ENCODE measurements at places on chromosomes 7 and 10.

DNA sequence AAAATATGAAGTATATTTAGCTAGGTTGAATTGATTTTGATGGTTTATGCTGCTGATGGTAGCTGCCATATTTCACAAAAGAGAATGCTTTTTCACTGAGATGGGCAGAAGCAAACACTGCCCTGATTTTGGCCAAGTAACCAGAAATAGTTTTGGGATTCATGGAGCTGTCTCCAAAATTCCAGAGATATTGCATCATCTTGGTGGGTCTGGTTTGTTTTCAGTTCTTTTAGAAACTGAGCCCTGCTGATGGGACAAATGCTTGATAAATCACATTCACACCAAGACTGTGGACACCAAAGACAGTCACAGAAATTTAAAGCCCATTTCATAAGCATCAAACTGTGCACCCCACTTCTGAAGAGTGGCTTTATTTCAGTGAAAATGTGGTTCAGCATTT lies 140.5 kb downstream of the BICC1 start:
- no peak for DNase-seq

DNA sequence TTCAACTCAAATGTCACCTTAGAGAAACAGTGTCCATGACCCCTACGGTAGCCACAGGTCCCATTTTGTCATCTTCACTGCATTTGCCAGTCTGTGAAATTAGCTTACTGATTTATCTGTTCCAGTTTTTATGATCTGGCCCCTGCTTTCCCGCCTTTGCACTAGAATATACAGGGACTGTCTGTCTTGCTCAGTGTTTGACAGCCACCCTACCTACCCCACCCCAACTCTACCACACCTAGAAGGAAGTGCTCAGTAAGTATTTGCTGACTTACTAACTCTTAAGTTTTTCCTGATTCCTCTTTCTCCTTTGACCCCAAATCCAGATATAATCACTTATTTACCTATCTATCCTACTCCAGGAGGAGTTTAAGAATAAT lies 49.5 kb downstream of the CREB3L2 start:
- DNase-seq = no peak

DNA sequence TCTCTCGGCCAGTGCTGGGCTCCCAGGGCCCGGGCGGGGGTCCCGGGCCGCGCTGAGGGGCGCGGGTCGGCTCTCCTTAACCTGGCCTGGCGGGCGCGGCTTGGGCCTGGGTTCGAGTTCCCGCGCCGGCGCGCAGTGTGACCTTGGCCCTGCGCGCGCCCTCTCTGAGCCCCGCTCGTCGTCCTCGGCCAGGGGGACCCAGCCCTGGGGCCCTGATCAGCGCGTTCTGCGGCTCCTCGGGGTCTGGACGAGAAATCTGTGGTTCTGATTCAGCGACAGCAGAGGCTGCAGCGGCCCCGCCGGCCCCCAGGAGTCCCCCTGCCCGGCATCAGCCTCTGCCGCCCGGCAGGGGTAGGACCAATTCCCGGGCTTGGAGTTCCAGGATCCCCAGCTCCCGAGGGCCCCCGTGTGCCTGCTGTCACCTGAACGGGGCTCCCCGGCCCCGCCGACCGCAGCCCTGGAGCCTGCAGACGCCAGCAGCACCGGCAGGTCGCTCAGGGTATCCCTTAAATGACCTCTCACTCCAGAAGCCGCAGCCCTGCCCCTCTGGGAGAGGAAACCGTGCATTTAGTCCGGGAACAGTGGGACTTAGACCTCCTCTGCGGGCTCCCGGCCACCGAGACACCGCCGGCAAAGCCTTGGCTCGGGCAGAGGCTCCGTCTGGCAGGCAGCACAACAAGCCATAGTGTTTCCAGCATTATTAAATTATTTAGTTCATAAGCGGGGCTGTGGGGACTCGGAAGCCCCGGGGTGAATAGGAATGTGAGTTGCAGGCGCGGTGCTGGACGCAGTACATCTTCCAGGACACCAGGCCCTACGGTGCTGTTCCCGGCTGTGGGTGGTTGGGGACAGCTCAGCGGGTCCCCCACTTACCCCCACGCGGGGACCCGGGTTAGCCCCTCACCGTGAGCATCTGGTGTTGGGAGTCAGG lies 572 bp downstream of the CHST12 start:
- DNase-seq = no peak

DNA sequence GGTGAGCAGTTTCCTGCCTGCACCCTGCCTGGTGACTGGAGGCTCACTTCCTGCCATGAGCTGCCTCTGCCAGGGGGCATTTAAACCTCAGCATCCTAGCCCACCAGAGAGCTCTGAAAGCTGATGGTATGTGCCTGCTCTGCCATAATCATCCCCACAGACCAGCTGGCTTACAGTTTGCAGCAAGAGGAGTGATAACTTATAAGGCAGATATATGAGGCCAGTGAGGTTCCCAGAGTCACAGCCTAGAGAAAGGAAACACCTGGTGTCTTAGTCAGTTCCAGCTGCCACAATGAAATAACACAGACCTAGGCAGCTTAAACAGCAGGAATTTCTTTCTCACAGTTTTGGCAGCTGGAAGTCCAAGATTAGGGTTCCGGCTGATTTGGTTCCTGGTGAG lies 232.0 kb downstream of the PAXIP1 start:
- no peak for DNase-seq

- DNase-seq = no peak
Measured at GRCh38 chr7:84085147-84085546, 109.4 kb downstream of the SEMA3A start.

DNA sequence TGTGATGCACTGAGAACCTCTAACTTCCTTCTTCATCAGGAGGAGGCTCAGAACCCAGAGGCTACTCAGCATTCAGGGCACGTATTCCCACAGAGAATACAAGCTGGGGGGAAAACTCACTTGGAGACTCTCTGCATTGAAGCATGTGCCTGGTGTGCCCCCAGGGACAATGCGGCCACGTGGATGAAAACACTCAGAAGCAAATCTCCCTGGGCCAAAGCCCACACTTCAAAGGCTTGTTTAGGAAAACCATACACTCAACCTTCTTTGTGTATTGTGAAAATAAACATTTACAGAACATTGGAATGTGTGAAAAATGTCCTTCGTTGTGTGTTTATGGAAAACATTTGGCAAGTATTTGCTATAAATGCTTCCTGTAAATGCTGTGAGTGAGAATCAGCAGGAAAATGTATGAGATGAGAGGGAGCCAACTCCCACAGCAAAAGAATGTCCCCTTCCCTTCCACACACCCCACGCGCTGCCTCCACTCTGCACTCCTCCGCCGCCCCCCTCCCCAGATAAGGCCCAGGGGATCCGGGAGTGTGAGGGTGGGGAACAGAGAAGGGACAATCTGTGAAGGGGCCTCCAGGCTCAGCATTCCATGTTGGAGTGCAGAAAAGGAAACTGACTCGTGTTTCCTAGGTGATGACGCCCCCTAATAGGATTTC lies 339.5 kb downstream of the ELMO1 start:
- DNase-seq = no peak

DNA sequence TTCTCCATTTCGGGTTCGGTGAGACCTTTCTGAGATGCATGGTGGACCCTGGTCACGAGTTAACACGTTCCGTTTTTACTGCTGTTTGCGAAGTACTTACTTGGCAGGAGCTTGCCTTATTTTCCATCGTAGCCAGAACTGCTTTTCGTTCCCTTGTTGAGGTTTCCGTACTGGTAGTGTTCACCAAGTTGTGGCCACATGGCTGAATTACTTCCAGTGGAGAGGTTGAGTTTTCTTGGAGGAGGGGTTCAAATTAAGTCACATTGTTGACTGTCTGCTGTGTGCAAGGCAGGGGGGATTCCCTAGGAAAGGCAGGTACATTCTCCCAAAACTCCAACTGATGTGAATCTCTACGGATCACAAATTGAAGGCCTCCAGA lies 4.0 kb downstream of the MXI1 start:
- DNase-seq = no peak

DNA sequence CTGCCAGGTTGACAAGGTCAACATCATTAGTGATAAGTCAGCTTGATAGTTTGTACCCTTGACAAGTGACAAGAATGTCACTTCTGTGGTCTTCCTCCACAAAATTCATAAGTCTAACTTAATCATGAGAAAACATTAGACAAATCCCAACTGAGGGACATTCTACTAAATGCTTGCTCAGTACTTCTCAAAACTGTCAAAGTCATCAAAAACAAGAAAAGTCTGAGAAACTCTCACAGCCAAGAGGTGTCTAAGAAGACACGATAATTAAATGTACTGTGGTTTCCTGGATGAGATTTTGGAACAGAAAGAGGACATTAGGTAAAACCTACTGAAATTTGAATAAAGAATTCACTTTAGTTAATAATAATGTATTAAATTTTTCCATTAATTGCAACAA lies 29.8 kb upstream of the SLC16A12 start:
- DNase-seq = no peak

GRCh38 chr10:209357-209756 lies 74.1 kb downstream of the ZMYND11 start:
- no peak for DNase-seq

GRCh38 chr10:74880041-74880440 lies 53.6 kb downstream of the KAT6B start:
- no peak for DNase-seq

- no peak for DNase-seq
Measured at GRCh38 chr10:48454302-48455054, 148.0 kb downstream of the MAPK8 start.

DNA sequence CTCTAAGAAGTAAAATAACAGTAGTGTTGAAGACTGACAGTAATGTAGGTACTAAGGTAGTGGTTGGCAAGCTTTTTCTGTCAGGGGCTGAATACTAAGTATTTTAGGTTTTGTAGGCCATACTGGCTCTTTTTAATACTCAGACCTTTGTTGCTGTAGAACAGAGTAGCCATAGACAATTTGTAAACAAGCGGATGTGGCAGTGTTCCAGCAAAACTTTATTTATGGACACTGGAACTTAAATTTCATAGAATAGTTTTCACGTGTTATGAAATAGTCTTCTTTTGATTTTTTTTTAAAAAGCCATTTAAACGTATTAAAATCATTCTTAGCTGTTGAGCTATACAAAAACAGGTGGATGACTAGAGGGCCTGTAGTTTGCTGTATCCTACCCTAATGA lies 121.2 kb downstream of the MLLT10 start:
- no peak for DNase-seq

- no peak for DNase-seq
Measured at GRCh38 chr10:47451273-47451997, 32.5 kb downstream of the ANXA8 start.

DNA sequence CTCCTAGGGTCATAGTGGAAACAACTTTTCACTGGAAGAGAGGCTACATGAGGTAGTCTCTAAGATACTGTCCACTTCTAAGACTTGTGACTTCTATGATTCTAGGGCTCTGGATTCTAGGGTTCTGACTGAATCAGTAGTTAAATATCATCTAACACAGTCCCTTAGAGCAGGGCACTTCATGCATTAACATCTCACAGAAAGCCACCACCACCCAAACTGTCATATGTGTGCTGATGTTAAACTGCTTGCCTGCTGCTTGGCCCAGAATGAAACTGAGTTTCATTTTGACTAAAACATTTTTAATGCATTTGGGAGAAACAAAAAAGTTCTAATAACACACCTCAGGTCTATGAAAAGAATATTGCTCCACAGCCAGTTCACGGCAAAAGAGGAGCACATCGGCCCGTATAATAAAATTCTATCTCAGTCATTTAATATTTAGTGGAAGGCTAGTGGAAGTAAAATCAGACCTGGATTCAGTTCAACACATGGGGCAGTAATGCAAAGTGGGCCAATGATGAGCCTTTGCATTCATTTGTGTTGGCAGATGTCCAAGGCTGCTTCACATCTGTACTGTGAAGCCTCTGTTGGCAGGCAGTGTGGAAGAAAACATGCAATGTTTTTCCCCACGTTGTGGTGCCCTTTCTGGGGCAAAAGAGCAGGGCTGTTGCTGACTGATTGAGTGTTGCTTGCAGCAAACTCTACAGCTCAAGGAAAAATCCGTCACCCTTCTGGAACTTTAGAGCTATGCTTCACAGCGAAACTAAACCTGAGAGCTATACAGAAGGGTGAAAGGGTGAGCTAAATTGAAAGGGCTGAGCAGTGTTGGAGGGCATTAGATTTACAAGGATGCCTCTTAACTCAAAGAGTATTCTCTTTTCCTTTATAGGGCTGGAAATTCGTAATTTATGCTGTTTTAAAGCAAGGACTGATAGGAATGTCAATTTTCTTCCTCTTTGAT lies 33.5 kb upstream of the AUTS2 start:
- DNase-seq = no peak

DNA sequence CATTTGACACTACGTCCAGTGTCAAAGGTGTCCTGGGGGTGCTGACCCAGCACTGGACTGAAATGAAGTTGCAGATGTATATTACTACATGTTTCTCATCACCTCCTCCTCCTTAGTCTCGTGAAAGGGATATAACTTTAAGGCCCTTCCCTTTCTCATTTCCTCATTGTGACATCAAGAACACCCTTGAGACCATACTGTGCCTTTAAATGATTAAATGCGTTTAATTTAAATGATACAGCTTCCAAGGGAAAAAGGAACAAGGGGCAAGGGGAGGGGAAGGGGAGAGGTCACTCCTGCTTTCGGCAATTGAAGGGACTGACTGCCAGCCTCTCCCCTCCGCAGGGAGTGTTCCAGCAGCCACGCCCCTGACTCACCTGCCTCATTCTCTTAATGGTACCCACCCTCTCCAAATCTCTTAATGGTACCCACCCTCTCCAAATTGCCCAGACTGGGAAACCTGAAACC lies 80.5 kb upstream of the KMT2E start:
- DNase-seq = no peak

GRCh38 chr10:29713450-29713849 lies 78.7 kb upstream of the SVIL start:
- no peak for DNase-seq

DNA sequence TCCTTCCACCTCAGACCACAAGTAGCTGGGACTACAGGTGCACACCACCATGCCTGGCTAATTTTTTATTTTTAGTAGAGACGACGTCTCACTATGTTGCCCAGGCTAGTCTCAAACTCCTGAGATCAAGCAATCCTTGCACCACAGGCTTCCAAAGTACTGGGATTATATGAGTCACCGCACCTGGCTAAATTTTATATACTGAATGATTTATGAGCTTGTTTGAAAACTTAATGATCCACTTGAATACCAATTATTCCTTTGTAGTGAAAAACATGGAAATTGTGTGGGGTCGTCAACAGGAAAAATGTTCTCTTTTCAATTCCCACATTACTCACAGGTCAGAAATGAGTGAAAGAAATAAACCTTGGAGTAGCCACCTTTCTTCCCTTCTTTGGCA lies 31.3 kb downstream of the RAPGEF5 start:
- no peak for DNase-seq

- no peak for DNase-seq
Measured at GRCh38 chr7:25262586-25262985, 34.3 kb upstream of the NPVF start.

- DNase-seq = no peak
Measured at GRCh38 chr7:95781961-95782586, 9.7 kb downstream of the DYNC1I1 start.
